Stimulated activated CD8-positive, alpha-beta memory T cell treated with anti-CD3 and anti-CD28 coated beads, Interleukin-7, amount 100 ng/mL, for 4 hours (primary cell): ENCODE measurements at places on chromosomes 1 and 21.

DNA sequence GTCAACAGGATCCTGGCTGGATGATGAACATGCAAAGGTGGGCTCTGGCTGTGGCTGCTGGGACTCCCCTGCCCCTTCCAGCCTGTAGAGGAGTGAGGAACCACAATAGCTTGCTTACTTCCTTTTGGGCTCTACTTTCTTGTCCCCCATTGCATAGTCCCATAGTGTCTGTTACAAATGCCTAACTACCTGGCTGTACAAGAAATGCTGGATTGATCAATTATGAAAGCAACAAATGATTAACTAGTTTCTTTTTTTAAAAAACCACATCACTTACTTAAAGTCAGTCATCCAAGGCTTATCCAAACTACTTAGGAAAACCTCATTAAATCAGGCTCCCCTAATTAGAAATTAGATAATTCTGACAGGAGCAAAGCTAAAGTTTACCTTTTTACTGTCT lies 514.1 kb upstream of the PKN2 start:
- no peak for DNase-seq

GRCh38 chr21:37095821-37096220 lies 22.8 kb downstream of the TTC3 start:
- no peak for DNase-seq

DNA sequence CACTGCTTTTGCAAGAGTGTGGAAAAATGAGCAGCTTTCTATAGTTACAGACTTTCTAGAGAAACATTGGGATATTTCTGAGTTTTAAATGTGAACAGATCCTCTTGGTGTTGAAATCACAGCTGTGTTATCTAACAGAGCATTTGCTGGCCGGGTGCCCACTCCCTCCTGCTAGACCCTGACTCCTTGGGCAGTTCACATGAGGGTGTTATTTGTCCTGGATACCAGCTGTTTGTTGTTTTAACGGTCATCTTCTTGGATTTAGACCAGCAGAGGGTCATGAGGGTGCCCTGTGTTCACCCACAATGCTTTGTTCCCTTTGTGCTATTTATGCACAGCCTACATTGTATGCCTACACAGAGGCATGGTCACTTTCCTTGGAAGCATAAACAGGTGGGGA lies 67.1 kb downstream of the CENPF start:
- DNase-seq, result no peak

GRCh38 chr1:109327285-109327684 lies 20.5 kb upstream of the MYBPHL start:
- DNase-seq, result no peak

GRCh38 chr1:9086796-9087195 lies 17.4 kb upstream of the SLC2A5 start:
- no peak for DNase-seq

GRCh38 chr1:225660544-225660946 lies 7.6 kb upstream of the ENAH start:
- DNase-seq, result no peak

- peak; percentile 55 for DNase-seq
Observed at GRCh38 chr1:110312188-110313121, 26.7 kb upstream of the RBM15 start.

- DNase-seq, result no peak
Observed at GRCh38 chr1:64909031-64909430, 57.3 kb downstream of the JAK1 start.

DNA sequence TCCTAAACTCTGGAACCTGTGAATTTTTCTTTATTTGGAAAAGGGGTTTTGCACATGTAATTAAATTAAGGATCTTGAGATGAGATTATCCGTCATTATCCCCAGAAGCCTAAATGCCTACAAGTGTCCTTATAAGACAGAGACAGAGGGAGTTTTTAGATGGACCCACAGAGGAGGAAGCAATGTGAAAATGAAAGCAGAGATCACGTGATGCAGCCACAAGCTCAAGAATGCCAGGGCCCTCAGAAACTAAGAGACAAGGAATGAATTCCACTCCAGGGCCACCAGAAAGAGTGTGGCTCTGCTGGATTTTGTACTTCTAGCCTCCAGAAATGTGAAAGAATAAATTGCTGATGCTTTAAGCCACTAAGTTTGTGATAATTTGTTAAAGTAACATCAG lies 183.6 kb upstream of the UBE2U start:
- DNase-seq, result no peak

DNA sequence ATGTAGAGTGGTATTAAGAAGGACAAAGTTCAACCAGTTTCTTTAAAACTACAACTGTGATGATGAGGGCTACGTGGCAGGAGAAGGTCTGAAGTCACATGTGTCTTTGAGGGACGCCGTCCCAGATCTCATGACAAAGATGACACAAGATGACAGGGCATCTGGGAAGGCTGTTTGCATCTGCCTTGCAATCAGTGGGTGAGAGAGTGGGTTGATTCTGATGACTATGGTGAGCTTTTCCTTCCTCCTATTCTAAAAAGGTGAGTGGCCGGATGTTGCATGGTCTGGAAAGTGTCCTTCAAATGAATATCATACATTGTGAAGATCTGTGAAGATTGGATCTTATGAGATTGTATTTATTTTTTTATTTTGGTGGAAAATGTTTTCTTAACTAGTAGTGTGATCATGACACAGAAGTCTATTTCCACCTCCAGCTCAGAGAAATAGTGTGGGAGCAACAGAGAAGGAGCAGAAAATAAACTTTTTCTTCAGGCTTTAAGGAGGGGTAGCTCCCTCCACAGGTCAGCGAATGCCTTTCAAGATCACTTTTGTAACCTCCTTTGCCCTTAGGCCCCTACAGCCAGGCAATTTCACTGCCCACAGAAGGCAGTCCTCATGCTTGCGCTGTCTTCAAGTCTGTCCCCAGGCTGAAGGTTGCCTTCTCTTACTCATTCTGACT lies 76.0 kb upstream of the ATF3 start:
- DNase-seq, result no peak

- no peak for DNase-seq
Observed at GRCh38 chr1:208433086-208433485, 188.9 kb upstream of the PLXNA2 start.

DNA sequence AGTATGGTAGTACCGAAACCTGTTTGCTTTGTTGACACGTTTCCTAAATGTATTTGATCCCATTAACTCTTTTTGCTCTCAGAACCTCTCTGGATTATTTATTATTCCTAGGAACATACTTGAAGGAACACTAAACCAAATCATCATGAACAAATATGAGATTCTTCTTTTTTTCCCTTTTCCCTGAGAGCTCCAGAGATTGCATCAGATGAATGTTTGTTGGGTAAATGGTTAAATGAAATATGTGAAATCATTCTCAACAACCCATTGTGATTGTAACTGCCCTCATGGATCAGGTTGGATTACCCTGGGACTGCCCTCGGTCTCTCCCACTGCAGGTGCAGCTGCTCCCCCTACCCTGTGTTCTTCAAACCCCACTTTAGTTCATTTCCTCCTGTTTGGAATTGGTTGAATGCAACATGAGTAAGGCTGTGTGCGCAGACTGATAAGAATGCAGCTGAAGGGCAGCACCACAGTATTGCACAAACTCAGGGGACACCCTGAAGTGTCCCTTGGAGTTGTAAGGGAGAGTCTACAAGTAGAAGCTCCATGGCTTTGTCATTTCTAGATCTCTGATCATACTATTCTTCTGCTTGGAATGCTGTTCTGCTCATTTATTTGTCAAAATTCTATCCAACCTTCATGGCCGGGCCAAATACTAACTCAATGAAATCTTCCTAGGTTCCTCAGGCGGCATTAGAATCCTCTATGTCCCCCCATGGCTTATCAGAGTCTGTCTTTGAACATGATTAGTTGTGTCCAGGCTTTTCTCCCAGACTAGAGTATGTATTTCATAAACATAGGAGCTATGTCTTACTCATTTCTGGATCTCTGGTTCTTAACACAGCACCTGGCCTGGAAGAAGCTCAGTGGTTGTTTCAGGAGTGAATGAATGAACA lies 47.1 kb upstream of the NEK2 start:
- no peak for DNase-seq

GRCh38 chr1:160722726-160723125 lies 11.1 kb upstream of the CD48 start:
- no peak for DNase-seq

DNA sequence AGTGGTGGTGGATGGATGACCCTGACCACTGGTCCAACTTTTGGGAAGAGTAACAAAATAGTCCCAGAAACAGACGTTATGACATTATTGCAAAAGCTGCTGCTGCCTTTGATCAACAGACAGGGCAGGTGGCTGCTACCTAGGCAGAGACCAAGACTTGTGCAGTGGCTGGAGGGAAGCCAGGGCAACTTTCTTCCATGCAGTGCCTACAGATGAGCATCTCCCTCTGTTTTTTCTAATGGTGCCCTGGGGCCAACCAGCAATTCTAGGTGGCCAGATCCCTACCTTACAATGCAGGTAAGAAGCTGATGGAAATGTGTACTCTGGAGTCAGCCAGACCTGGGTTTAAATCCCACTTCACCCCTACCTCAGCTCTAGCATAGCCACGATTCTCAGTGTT lies 283.1 kb upstream of the POU3F1 start:
- no peak for DNase-seq

DNA sequence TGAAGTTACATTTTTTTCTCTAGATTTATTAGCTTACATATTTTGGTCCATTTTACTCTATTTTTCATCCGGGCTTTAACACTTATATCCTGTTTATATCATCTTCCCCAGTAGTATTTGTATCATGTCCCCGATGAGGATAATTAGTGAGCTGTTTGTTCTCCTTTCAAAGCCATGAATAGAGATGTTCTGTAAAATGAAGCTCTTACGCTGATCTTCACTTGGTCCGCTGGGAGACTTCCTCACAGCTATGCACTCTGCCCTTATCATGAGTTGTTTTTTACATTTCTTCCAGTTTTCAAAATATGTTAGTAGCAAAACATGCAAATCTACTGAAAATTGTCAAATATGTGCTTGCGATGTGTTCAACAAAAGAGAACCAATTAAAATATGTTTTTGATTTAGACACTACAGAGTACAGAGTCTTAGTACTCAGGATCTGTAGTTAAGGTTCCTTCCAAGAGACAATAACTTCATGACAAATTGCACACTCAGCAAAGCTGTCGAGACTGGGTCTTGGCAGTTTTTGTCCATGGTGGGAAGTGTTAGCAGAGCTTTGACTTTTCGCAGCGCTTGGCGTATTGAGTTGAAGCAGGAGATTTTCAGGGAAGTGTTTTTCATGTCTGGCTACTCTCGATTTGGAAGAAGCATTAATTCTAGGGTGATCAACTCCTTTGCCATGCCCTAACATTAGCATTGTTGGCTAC lies 292.0 kb upstream of the ADAMTS5 start:
- DNase-seq, result no peak

- no peak for DNase-seq
Observed at GRCh38 chr1:27397110-27397509, 4.7 kb downstream of the GPR3 start.

GRCh38 chr1:43557744-43558245 lies 27.1 kb downstream of the PTPRF start:
- DNase-seq, result no peak

GRCh38 chr1:1325288-1326074 lies 879 bp downstream of the CPTP start:
- no peak for DNase-seq

GRCh38 chr1:196640976-196641375 lies 10.9 kb upstream of the CFH start:
- no peak for DNase-seq

GRCh38 chr1:203628201-203629015 lies 1.8 kb downstream of the ATP2B4 start:
- DNase-seq, result no peak

- DNase-seq, result no peak
Observed at GRCh38 chr1:15510611-15511405, 13.2 kb downstream of the CASP9 start.

DNA sequence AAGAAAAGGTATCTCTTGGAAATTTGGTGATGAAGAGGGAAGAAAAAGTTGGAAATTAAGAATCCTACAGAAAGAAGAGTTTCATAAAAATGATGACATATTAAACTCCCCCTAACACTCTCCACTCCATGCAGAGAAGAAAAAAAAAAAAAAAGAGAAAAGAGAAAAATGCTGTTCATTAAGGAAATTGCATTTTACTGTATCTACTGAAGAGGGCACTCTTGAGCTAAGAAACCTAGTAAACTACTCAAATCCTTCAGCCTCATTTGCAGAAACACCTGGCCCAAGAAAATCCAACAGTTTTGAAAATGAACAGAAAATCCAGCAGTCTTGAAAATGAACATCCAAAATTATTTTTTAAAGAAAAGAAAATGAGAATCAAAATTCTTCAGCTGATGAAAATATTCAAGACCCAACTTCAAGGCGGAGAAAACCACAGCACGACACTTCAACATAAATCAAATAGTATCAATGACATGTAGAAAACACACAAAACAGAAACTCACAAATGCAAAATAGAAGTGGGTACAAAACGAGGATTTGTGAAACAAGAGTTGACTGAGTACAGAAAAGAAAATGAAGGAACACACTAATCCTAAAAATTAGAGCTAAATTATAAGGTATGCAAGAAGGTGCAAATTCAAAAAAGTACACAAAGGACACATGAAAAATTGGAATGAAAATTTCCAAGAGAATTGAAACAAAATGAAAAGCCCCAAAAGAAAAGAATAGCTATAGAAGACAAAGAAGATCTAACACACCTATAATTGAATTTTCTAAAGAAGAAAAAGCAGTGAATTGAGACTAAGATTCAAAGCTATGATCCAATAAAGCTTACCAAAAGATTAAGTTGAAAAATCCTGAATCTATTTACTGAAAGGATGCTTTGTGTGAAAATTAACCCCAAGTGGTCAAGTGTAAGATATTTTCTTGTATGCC lies 73.2 kb upstream of the DNAJC6 start:
- DNase-seq, result no peak

- DNase-seq, result no peak
Observed at GRCh38 chr1:160309185-160309557, 24.2 kb upstream of the PEX19 start.

DNA sequence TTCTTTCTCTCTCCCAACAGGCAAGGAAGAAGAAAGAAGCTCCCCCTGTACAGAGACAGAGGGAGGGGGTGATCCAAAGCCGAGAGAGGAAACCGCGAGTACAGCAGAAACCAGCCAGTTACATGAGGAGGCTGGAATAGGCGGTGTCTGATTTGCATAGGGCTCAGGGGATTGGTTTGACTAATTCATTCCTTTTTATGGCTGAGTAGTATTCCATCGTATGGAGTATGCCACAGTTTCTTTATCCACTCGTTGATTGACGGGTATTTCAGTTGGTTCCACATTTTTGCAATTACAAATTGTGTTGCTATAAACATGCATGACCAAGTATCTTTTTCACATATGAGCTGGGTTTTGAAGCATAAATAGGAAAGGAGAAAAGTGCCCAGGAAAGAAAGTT lies 3.4 kb upstream of the GPX7 start:
- DNase-seq, result no peak

GRCh38 chr1:10965546-10966226 lies 46.8 kb upstream of the TARDBP start:
- DNase-seq, result peak; percentile 7

DNA sequence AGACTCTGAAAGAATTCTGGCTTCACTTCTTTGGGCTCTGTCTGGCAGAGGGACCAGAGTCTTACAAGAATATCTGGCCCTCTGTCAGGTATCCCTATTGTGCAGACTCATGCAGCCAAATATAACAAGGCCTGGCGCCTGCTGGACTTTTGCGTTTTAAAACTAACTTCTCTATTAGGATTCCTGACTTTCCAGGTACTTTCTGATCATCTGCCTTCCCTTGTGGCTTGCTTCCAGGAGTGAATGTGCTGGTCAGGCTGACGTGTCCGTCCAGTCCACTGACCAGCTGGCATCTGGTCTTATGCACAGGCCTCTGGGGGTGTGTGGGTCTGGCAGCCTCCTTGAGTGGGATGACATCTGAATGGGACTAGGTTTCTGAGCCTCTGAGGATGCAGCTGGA lies 8.6 kb upstream of the RAB29 start:
- DNase-seq, result no peak
